ENCODE measurements at places on chromosomes 5 and 9.

DNA sequence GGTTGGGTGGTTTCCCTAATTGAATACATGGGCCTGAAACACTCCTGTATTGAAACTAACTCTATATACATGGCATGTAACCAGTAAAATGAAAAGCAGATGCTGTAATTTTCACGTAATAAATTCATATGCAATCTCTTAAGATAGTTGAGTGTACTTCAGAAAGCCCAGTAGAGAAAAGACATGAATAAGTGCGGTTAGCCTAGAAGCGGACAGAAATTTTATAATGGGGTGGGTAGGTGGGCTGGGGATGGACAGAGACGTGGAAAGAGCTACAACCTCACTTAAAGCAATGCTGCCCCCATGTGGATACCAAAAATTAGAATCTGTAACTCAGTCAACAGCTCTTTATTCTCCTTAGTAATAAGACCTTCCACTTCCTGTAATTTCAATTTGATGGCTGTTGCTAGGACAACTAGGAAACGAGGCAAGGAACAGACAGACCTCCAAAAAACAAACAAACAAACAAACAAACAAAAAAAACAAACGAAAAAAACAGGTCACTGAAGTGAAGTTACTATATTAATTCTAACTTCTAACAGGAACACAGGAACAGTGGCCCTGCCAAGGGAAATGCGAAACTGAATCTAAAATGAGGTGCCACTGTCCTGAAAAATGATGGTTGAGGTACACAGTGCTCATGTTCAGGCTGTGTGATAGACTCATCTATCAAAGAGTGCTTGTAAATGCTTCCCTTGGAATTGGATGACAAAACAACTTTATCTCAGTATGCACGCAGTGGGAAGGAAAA, 103.4 kb upstream of the GNA14 start:
- no peak for DNase-seq

GRCh38 chr9:136007934-136008692, 46.9 kb upstream of the UBAC1 start:
- DNase-seq: no peak

DNA sequence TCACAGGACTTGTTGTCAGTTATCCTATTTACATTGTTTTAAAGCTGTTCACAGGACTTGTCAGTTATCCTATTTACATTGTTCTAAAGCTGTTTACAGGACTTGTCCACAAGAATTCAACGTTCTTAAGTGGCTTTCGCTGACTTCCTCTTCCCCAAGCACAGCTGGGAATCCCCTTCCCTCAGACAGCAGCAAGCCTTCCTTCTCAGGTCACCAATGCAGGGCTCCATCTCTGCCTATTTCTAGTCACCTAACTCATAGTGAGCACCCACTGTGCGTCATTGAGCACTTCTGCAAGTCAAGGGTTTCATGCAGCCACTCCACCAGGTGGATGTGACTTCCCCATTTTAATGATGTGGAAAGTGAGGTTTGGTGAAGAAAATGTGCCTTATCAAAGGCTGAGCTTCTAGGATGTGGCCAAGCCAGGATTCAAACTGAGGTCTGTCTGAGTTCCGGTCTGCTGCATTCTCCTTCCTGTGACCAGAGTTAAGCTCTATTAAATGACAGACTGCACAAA, 109.8 kb upstream of the ZNF462 start:
- DNase-seq: peak; percentile 19

DNA sequence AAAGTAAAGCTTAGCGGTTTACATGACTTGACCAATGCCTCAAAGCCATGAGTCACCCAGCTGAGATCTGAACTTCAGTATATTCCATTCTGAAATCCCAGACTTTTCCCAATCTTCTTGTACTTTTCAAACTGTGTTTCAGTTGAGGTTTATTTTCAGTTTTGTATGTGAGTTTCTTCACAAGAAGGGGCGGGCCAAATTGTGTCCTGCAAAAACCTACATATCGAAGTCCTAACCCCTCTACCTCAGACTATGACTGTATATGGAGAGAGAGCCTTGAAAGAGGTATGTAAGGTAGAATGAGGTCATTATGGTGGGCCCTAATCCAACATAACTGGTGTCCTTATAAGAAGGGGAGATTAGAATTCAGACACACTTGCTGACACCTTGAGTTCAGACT, 666 bp upstream of the TLR4 start:
- DNase-seq: no peak

DNA sequence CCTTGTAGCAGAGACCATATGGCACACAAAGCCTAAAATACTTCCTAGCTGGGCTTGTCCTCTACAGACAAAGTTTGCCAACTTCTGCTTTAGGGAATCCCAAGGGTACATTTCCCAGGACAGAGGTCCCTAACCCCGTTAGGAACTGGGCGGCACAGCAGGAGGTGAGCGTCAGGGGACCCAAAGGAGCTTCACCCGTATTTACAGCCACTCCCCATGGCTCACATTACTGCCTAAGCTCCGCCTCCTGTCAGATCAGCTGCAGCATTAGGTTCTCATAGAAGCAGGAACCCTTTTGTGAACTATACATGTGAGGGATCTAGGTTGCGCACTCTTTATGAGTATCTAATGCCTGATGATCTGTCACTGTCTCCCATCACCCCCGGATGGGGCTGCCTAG, 88.5 kb upstream of the TRPM3 start:
- no peak for DNase-seq

GRCh38 chr9:107345327-107345726, 62.2 kb downstream of the RAD23B start:
- DNase-seq: no peak

GRCh38 chr9:125774106-125774505, 26.9 kb downstream of the PBX3 start:
- DNase-seq: no peak

DNA sequence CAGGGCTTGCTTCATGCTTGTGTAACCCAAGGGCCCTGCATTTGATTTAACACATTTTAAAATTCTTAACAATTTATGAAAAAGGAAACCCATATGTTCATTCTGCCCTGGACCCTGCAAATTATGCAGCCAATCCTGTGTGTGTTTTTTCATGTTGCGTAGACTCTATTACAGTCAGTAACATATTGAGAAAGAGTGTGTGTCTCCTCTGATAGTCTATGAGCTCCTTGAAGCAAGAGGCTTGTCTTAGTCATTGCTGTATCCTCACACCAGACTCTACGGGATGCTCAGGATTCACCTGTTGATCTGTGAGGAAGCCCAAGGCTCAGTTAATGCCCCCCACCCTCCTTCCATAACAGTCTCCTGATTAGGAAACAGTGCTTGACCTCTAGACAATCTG, 177.3 kb upstream of the DMAC1 start:
- no peak for DNase-seq

DNA sequence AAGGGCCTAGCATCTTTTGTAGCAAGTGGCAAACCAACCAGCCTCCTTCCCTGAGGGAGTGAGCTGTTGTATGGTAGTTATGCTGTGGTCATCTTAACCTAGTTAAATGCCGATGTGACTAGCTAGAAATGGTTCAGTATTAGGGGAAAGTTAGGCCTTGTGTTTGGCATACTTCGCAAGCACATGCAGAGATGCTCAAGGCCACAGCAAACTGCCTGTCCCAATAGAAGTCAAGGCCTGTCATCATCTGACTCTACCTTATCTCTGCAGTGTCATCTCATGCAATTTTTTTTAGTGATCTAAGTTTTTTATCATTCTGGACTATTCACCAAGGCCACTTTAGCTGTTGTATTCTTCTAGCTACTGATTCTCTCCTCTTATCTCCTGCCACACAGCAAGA, 5.2 kb upstream of the EXOSC3 start:
- DNase-seq: no peak

DNA sequence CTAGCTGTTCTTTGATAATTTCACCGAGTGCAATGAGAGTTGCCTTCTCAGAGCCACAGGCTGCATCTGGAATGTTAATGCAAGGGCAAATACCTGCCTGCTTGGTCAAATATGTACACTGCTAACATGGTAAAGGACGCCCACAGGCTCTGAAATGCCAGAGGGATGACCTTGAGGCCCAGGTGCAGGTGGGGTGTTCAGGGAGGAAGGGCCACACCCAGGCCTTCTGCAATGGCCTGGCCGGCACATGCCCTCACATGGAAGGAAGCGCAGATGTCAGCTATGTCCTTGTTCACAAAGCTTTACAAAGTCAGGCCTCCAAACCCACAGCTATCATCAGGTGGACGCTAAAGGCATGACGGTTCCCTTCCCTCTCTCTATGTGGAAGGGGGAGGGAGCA, 48.6 kb downstream of the HRH2 start:
- DNase-seq: no peak

DNA sequence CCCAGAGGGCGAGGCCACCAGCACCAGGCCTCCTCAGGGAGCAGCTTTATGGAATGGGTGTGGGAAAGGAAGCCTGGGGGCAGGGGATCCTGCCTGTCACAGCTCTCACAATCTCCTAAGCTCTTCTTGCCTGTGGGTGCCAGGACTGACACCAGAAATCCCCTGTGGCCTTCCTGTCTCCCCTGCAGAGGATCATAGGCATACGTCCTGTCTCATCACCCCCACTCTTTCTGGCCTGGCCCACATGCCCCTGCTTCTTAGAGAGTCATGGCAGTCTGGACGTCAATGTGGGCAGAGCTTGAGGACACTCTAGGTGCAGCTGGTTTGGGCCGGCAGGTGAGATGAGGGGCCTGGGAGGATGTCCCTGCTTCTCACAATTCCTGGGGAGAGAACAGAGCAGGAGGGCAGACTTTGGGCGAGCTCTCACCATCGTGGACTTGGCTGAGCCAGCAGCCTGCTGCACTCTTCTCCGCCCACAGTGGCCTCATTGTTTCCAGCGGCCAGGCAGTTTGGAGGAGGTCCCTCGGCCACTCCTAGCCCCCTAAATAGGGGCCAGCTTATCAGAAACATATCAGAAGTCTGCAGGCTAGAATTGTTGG, 67.3 kb upstream of the ZFR start:
- no peak for DNase-seq

GRCh38 chr5:139789116-139789844, 6.3 kb upstream of the PSD2 start:
- no peak for DNase-seq

DNA sequence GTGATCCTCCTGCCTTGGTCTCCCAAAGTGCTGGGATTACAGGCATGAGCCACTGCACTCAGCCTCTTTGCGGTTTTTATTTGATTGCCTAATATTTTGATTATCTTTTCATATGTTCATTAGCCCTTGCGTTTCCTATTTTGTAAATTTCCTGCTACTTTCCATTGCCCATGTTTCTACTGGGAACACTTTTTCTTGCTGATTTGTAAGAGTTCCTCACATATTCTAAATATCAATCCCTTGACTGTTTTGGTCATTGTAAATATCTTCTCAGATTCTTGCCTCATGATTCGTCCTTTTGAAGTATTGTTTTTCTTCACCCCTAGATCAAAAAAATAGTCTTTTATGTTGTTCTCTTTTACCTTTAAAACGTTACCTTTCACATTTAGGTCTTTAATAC, 37.9 kb upstream of the TTC1 start:
- DNase-seq: no peak

GRCh38 chr9:71984403-71984802, 73.0 kb downstream of the C9orf85 start:
- DNase-seq: no peak

GRCh38 chr5:154647114-154647760, 107.9 kb upstream of the LARP1 start:
- DNase-seq: no peak

GRCh38 chr5:72224946-72225463, 95.0 kb downstream of the MRPS27 start:
- DNase-seq: no peak

GRCh38 chr9:6955251-6955921, 197.6 kb downstream of the KDM4C start:
- no peak for DNase-seq

GRCh38 chr5:148827723-148828122, 1.3 kb downstream of the ADRB2 start:
- no peak for DNase-seq

- no peak for DNase-seq
Measured at GRCh38 chr5:179908528-179908927, 831 bp upstream of the TBC1D9B start.

DNA sequence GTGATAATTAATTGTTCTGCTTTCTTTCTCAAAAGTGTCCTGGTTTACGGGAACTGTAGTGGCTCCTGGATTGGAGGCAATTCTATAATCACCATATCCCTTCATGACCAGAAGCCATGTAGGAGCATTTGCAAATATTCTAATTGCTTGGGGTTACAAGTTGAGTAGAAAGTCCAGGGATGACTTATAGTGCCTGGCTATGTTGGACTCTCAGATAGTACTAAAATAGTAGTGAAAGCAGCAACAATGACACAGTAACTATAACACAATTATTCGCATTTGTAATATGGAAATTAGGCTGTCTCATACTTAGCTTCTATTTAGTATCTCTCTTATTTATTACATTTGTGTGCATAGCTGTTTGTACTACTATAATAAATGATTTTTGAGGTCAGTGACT, 712.5 kb upstream of the GRAMD2B start:
- no peak for DNase-seq

GRCh38 chr5:142091012-142091411, 17.6 kb upstream of the NDFIP1 start:
- DNase-seq: no peak

DNA sequence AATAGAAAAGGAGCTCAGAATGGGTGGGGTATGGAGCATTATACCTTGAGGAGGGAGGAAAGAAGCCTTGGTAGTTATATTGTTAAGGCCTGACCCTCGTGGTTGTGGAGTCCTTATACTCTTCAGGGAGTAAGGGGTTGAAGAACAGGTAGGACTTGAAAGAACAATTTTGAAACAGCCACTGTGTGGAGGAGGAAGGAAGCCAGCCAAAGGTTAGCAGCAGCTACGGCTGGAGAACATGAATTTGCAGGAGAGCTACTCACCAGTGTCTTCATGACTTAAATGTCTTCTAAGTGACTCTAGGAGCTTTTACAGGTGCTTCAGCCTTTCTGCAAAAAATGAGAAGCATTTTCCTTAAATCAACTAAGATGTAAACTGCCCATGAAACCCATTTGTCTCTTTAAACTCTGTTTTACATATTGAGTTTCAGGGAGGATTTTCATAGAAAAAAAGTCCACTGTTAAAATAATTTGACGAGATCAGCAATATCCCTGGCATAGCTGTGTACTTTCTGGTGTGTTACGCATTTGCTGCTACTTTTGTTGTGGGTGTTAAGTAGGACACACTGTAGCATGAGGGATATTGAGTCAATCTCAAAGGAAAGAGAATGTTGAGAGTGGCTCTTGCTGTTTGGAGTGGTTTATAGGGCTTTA, 110.6 kb upstream of the ELL2 start:
- no peak for DNase-seq

DNA sequence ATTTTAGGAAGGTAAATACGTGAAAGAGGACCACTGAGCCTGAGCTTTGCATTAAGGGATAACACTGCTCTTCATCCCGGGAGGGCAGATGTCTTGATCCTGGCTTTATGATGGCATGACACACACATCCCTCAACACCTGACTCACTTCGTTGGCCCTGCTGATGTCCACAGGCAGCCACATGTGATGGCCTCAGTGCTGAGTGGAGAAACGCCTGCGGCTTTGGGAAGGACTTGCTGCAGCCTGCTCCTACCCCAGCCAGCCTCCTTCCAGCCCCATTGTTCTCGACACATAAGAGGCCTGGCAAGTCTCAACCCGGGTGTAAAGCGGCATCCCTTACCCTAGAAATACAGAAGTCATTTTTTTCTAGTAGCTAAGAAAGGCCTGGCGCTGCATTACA, 169.0 kb downstream of the SYK start:
- DNase-seq: no peak
